ENCODE measurements at places on chromosomes 13 and 19.

DNA sequence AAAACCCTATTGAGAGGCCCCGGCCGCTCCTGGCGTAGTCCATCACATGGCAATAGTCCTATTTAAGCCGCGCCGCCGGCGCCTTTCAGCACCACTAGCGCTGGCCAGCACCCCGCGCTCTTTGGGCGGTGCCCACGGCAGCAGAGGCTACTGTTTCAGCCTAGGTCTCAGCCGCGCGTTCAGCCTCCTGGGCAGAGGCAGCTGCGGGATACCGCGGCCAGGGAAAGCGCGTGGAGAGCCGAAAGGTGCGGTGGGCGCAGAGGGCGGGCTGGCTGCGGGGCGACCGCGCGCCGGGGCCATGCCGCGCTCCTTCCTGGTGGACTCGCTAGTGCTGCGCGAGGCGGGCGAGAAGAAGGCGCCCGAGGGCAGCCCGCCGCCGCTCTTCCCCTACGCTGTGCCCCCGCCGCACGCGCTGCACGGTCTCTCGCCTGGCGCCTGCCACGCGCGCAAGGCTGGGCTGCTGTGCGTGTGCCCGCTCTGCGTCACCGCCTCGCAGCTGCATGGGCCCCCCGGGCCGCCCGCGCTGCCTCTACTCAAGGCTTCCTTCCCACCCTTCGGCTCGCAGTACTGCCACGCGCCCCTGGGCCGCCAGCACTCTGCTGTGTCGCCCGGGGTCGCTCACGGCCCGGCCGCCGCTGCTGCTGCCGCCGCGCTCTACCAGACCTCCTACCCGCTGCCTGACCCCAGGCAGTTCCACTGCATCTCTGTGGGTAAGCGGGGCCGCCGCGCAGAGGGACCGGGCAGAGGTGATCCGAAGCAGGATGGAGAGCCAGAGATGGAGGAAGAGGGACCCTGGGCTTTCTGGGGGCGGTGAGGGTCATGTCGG, at the start of gene GSX1:
Gene GSX1 (plus strand): TSS at position 91 of the 826 bp plus-strand sequence. CDS start 208 bp downstream, at position 299.
- DNase-seq: no peak

DNA sequence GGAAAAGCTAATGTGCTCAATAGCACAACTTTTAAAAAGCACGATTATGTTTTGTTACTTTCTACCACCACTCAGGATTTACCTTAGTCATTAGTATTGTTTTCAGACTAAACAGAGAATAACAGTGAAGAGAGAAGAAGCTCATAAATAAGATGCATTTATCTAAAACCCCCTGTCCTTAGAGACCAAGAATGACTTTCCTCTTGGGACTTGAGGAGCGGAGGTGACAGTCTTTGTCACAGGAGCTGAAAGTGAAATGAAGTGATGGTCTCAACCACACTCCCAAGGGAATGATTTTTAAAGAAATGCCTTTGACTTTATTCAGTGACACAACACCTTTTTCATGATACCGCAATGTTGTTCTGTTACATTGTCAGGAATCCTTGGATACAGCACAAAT, 190.6 kb upstream of the NBEA start:
- no peak for DNase-seq

DNA sequence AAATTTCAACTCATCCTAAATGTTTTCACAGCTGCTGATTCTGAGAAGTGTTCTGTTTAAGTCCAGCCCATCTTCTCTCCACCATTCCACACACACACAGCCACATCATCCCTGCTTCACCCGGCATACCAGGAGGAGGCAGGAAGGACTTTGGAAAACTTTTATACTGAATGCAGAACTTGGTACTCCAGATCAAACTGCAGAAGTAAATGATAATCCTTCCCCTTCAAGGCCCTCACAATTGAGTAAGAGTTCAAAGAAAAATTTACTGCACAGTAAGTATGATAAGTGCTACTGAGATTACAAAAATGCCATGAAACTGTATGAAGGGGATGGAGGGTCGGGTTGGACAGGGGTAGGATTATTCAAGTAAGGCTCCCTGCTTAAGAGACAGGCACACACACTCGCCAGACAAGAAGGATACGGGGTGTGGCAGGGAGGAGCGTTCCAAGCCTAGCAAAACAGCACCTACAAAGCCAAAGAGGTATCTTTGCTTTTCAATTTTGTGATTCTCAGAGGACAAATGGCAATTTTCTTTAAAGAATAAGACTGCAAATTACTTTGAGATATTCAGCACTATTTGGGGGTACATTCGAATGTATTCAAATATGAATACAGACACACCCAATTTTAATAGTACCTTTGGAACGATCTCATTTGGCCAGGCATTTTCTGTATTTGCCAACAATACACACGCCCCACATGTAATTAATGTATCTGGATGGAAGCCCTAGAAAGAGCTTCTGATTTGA, 2.5 kb downstream of the USP12 start:
- no peak for DNase-seq

DNA sequence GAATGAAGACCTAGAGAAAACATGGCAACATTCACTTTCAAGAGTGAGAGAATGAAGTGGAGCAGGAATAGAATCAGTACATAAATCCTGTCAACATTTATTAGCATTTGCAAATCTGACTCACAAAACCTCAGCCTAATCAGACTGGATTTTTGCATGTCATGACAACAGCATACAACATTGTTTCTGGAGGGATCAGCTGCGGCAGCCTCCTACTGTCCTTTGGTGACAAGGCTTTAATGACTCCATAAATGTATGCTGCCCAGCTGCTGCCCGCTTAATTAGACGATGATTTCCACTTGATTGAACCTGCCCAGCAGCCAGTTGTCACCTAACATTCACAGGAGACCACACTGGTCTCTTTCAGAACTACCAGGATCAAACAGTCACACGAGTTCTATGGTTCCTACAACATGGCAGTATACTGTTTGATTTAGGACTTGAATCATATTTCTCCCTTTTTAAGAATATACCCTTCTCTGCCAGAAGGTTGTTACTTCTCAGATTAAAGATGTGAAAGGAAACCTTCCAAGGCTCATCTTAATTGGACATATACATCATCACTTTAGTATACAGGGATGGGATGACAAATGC, 9.3 kb downstream of the EBPL start:
- DNase-seq: no peak

- no peak for DNase-seq
These were observed 799 bp upstream of the USPL1 start for GRCh38 chr13:30616927-30617314.

GRCh38 chr13:93690139-93690538, 463.5 kb downstream of the GPC6 start:
- no peak for DNase-seq

- no peak for DNase-seq
These were observed 379.0 kb downstream of the EFNB2 start for GRCh38 chr13:106156468-106156867.

- no peak for DNase-seq
These were observed 18.3 kb downstream of the CCDC97 start for GRCh38 chr19:41328157-41328841.

GRCh38 chr13:86900906-86901305, 770.3 kb upstream of the SLITRK5 start:
- no peak for DNase-seq

GRCh38 chr13:98284679-98285078, 107.6 kb upstream of the RNF113B start:
- no peak for DNase-seq

- no peak for DNase-seq
These were observed 736 bp upstream of the ZMYM5 start for GRCh38 chr13:19864024-19864745.

DNA sequence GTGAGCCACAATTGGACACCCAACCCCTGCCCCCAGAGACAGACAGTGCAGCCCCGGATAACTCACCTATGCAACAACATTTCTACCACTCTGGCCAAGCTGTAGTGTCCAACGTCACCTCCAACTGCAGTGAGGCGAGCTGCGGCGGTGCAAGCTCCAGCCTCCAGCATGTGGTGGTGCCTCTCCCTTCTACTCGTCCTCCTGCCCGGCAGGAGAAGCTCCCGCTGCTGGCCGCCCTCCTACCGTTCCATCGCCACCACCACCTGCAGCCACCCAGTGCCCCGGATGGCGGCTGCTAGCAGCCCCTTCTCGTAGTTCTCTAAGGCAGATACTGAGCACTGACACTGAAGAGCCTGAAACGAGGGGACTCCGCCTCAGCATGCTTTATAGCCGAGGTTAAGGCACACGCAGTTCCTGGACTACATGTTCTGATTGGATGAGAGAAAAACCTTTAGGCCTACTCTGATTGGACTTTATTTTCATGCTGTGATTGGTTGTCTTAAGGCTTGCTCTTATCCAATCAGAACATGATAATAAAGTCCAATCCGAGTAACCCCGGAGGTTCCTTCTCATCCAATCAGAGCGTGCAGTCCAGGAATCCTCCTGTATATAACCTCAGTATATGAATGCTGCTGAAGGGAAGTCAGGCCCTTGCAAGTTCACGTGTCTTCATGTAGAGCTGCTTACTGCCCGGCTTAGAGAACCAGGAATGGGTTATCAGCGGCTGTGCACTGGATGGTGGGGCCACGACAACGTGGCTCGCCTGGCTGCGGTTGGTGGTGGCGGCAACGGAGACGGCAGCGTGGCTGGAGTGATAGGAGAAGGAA, 63.5 kb downstream of the TUBA3C start:
- DNase-seq: no peak

DNA sequence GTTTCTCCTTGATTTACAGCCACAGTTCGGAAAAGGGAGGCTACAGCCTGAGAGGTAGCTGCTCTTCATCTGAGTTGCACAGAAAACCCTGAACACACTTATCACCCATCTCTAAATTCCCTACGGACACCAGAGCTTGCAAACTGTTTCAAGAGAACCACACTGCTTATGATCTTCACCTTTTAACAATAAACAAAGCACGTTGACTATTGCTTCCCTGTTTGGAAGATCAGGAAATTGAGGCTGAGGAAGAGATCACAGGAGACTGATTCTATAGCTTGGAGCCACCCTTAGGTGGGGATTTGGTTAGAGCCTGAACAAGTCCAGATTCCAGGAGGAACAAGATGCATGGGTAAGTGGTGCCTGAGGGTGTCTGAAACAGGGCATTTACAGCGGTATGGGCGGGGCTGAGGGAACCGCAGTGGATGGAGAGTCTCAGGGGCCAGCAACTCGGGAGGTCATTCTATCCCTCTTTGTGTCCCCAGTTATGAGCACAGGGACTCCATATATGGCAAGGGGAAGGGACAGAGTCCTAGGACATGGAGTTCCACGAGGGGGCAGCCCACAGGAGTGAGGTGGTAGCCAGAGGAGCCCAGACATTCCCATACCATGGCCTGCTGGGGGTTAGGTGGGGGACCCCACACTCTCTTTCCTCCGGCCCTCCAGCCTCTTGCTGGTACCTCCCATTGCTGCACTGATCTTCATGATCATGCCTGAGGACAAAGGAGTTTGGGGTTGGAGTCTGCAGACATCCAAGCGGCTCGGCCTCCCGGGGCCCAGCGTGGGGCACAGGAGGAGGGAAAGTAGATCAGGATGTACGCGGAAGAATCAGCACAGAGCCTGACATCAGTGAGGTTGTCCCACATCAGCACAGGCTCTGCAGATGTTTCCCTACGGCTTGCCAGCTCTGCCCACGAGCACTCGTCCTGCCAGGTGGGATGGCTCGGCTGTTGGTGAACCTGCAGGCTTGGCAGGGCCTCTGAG, 162.3 kb upstream of the ZNF536 start:
- DNase-seq: no peak

- DNase-seq: no peak
These were observed 433.9 kb downstream of the GPC6 start for GRCh38 chr13:93660391-93661063.

- DNase-seq: no peak
These were observed 6.5 kb downstream of the PLPPR3 start for GRCh38 chr19:815079-815774.

- DNase-seq: no peak
These were observed 64.2 kb upstream of the UBL3 start for GRCh38 chr13:29914581-29914980.

GRCh38 chr19:15506074-15506571, 2.2 kb upstream of the CYP4F22 start:
- no peak for DNase-seq

DNA sequence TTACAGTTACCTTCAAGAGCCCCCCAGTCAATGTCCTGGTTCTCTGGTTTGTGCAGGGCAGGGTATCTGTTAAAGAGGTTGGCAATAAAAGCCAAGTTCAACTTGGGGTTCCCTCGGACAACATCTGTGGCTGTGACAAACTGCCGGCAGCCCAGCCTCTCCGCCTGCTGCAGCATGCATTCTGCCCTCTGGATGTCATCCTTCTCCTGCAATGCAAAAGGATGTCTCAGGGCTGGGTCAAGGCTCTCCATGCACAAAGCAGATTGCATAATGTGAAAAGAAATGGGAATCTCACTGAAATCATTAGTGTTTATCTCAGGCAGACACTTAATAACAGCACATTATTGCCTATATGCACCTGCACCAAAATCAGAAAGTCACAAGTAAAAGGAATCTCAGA, 35.1 kb downstream of the LCP1 start:
- no peak for DNase-seq

DNA sequence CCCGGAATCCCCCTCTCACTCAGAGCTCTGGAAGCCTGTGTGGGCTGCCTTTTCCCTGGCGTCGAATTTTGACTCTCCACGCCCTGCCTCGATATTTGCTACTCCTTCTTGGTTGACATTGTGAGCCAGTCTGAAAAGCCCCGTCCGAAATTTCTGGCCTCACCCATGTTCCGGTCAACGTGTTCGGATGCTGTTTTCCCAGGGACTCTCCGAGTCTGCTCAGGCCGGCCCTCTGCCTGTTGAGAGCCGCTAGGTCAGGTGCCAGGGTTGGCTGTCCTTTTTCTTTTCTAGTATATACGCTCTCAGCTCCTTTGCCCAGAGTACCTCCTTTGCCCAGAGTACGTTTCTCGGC, 6.8 kb upstream of the DGKH start:
- no peak for DNase-seq

DNA sequence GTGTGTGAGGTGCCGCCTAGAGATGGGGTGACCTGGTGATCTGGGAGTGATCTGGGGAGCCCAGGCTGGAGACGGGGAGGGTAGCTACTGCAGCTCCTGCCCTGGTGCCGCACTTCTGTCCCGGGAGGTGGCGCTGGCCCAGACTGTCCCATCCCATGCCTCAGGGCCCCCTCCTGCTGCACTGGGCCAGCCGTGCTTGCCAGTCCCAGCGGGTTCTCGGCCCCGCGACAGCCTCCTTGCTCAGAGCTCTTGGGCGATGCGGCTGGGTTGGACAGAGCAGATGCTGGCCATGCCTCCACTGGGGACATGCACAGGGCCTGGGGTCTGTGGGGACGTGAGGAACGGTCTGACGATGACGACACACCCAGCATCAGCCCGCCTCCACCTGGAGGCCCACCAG, 2.5 kb downstream of the RAX2 start:
- DNase-seq: no peak

DNA sequence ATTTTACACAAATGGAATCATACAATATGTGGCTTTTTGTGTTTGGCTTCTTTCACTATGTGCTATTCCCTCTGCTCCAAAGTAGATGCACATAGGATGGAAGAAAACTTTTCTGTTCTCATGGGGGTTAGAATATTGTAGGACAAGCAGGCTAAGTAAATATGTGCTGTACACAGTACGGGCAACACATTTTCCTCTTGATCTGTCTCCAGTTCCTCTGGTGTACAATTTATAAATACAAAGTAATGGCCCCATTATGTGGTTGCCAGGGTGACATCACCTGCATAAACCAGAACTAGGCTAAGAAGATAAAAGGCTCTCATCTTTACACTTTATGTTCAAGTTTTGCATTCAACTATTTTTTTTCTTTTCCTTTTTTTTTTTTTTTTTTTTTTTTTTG, 41.0 kb upstream of the SOX21 start:
- DNase-seq: no peak

Data from cortex of kidney (tissue), 1 donor.